ENCODE measurements at places on chromosomes 2 and 18. TPM values are rescaled to one million over a fixed set of nuclear protein-coding genes. Genes with fewer than 3 reads are reported as not detected.

Gene PID1
- total RNA-seq: 0.46 TPM

Gene RGPD4
- total RNA-seq: not detected

Gene COL3A1
- total RNA-seq: 46.7 TPM

Gene SKA1
- total RNA-seq: 14.6 TPM

Gene PTPRN
- total RNA-seq: under 0.01 TPM

Gene SERPINB2
- total RNA-seq: 6.2 TPM

Gene RSAD2
- total RNA-seq: 4.2 TPM

Gene KCNJ3
- not detected for total RNA-seq

Gene ITPRIPL1
- 1.6 TPM for total RNA-seq

Gene VSNL1
- 0.76 TPM for total RNA-seq

Gene KLHL41
- 0.15 TPM for total RNA-seq

Gene MLPH
- total RNA-seq: not detected

Gene TSPYL6
- not detected for total RNA-seq

Gene ADCY3
- 13.6 TPM for total RNA-seq

Gene EFR3B
- total RNA-seq: 0.32 TPM

Gene IKZF2
- total RNA-seq: 0.32 TPM

Gene FAHD2B
- 9.4 TPM for total RNA-seq

Gene ABCB6
- 23.7 TPM for total RNA-seq

Gene DNER
- total RNA-seq: under 0.01 TPM

Gene CLIP4
- 33.7 TPM for total RNA-seq

Gene REEP1
- under 0.01 TPM for total RNA-seq

Gene SEPTIN10
- 93.5 TPM for total RNA-seq

Gene CDH20
- total RNA-seq: not detected

Gene ANKRD30BL
- not detected for total RNA-seq

Measured in epithelial cell of umbilical artery (primary cell).